ENCODE measurements at places on chromosomes 4 and X.

DNA sequence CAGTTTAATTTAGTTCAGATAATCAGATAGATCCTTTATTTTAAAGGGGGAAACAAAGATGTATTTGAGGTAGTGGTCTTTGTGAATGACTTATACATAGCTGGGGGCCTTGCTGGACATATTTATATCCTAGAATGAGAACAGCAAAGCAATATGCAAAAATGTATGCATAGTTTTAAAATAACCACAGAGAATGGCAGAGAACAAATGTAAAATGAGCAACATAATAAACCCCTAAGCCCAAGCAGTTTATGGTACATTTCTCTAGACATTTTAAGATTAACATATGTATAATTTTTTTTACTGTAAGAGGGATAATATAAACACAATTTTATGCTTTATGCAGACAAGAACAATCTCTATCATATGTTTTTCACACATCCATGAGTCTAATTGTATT lies 434.2 kb upstream of the SMIM31 start:
- DNase-seq = no peak

- DNase-seq = no peak
Measured at GRCh38 chr4:175330652-175331051, 412.5 kb downstream of the ADAM29 start.

DNA sequence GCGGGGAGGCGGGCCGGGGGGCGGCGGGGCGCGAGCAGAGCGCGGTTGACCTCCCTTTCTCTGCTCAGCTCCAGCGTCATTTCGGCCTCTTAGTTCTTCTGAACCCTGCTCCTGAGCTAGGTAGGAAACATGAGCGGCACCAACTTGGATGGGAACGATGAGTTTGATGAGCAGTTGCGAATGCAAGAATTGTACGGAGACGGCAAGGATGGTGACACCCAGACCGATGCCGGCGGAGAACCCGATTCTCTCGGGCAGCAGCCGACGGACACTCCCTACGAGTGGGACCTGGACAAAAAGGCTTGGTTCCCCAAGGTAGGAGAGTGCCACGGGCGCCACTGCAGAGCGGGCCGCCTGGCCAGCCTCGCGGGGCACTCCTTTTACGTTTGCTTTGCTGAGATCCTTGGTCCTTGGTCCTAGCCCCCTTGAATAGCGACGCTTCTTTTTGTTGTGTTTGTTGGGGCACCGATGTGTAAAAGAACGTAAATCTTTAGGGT lies at the start of gene HTATSF1:
HTATSF1 (plus strand) TSS at position 37 of the 497 bp plus-strand sequence; CDS start at position 130, 93 bp downstream.
- DNase-seq = no peak

- DNase-seq = no peak
Measured at GRCh38 chr4:124478470-124478869, 234.1 kb downstream of the ANKRD50 start.

DNA sequence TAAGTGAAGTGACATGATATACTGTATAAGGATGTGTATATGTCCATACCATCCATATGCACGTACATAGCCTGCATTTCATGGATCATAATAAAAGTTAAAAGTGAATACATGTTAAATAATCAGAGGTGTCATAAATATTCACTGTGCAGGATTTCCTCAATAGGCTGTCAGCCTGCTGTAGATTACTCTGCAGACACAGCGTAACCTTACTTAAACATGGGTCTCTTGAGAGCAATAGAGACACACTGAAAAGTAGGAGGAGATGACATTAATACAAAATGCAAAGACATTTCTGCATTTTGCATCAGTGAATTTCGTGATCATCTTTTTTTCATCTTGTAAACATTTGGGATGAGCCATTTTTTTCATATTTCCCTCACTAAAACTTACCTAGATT lies 955.2 kb upstream of the DIAPH2 start:
- no peak for DNase-seq

DNA sequence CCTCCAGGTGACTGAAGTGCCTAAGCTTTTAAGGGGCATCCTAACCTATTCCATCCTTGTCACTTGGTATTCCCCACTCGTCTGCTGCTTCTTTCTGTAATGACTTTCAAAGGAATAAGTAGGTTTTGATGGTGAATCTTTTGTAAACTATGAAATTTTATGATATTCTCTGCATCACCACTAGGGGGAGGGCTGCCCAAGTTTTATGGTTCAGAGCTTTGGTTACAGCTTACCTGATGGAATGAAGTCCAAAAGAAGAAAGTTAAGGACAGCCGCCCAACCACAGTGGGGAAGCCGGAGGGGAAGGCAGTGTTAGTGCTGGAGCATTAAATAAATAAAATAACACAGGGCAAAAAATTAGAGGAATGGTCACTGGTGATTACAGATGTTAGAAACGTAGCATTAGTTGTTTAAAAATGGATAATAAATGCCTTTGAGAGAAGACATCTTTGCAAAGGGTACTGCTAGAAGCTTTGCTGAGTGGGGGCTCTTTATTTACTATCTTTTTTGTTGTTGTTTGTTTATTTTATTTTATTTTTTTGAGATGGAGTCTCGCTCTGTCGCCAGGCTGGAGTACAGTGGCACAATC lies 204.9 kb downstream of the GBA3 start:
- peak; percentile 41 for DNase-seq

DNA sequence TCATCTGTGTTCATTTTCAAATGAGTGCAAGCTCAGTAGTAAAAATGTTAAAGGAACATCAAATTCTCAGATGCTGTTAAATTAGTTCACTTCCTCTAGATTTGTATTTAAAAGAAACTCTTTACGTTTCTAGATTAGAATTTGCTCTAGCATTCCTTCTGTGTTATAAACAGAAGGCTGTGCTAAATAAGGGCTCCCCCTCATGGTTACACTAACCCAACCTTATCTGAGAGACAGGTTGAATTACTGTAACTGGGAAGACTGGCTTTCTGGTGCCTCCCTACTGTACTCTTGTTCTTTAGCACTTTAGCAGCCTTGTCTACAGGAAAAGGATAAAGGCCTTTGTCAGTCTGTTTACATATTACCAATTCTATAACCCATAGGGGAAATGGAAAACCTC lies 56.8 kb downstream of the RXFP1 start:
- DNase-seq = peak; percentile 60

- no peak for DNase-seq
Measured at GRCh38 chr4:22780797-22781196, 88.1 kb downstream of the GBA3 start.

DNA sequence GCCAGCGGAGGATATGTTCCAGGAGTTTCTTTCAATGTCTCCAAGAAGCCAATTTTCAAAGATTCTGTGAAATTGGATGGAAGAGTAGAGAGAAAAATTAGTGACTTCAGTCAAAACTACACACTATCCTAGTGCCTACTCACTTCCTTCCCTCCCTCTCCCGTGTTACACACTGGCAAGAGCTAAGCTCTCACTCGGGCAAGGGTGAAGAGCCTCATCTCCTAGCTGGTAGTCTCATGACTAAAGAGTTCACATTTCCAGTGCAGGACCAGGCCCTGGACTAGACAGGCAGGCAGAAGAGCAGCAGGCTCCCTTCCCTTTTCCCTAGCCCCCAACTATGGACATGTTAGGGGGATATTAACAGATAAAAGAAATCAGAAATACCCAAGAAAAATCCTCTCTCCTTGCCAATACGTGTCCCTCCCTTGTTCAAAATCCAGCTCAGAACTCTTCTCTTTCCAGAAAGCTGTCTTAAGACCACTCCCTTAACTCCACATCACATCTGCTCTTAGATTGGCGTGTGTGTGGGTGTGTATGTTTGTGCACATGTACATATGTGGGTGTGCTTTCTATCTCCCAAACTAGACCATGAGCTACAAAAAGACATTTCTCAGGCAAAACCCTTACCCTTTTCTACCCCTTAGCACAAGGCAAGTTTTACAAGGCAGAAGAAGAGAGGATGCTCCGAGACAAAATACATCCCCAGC lies 29.9 kb downstream of the ZDHHC9 start:
- DNase-seq = no peak

GRCh38 chrX:10393899-10394298 lies 226.5 kb downstream of the MID1 start:
- DNase-seq = no peak

DNA sequence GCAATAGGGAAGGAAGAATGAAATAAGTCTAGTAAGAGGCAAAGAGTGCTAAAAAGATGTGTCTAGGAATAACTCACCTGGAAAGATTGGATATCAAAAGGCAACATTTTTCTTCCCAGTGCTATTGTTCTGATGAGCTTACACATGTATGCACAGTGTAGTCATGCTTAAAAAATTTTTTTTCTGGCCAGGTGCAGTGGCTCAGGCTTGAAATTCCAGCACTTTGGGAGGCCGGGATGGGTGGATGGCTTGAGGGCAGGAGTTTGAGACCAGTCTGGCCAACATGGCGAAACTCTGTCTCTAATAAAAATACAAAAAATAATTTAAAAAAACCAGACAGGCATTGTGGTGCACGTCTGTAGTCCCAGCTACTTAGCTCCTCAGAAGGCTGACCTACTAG lies 795.8 kb upstream of the IGFBP7 start:
- DNase-seq = no peak

- DNase-seq = no peak
Measured at GRCh38 chr4:138158746-138159297, 83.3 kb downstream of the SLC7A11 start.

- no peak for DNase-seq
Measured at GRCh38 chr4:178612733-178613132, 1170.5 kb upstream of the AGA start.

GRCh38 chr4:141810038-141810711 lies 173.8 kb downstream of the IL15 start:
- DNase-seq = no peak

- no peak for DNase-seq
Measured at GRCh38 chr4:16894406-16894805, 4.0 kb downstream of the LDB2 start.
